ENCODE measurements at places on chromosomes 16 and 17. TPM values are rescaled to one million over a fixed set of nuclear protein-coding genes. Genes with fewer than 3 reads are reported as not detected.

DNA sequence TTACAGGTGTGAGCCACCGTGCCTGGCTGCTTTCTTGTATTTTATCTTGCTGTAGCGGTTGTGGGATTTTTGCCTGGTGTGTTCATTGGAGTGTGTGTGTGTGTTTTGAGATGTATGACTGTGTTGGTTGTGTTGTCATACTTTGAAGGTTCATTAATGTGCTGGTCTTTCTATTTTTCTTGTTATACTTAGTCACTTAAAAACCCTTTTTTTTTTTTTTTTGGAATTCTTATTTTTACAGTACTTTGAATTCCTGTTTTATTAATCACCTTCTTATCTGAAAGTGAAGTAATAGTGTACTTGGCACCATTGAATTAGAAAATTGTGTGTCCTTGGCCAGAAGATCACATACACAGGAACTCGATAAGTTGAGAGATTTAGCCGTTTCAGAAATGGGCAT, 30.2 kb downstream of the TENT4B start:
- peak; percentile 56 for DNase-seq

The MEOX1 gene
- total RNA-seq = not detected

GRCh38 chr16:64627288-64627687, 494.6 kb downstream of the CDH11 start:
- DNase-seq = no peak

DNA sequence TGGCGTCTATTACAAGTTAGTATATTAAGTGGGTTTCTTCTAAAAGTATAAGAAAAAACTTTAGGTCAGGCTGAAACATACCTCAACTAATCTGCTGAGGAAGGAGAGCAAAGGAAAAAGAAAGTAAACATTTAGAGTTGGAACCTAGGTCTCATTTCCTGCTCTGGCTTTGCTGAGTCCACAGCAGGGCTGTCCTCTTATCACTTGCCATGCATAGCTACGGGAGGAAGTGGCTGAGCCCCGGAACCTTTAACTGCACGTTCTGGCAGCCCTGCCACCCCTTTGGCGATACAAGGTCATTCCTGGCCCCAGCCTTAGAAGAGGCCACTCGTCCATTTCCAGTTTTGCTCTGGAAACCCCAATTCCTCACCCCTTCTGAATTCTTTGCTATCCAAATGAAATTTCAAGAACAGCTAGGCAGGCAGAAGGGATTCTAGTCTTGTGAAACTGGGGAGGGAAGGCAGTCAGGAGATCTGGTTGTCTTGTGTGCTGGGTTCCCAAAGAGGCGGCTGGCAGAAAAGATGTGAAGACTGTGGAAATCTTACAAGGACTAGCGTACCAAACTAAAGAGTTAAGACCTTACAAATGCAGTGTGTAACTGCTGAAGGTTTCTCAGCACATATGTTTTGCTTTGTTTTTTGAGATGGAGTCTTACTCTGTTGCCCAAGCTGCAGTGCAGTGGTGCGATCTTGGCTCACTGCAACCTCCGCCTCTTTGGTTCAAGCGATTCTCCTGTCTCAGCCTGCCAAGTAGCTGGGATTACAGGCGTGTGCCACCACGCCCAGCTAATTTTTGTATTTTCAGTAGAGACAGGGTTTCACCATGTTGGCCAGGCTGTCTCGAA, 19.1 kb downstream of the WIPI1 start:
- DNase-seq = no peak

- DNase-seq = peak; percentile 55
Observed at GRCh38 chr17:50541716-50542688, 5.0 kb upstream of the SPATA20 start.

The SHISA9 gene
- not detected for total RNA-seq

DNA sequence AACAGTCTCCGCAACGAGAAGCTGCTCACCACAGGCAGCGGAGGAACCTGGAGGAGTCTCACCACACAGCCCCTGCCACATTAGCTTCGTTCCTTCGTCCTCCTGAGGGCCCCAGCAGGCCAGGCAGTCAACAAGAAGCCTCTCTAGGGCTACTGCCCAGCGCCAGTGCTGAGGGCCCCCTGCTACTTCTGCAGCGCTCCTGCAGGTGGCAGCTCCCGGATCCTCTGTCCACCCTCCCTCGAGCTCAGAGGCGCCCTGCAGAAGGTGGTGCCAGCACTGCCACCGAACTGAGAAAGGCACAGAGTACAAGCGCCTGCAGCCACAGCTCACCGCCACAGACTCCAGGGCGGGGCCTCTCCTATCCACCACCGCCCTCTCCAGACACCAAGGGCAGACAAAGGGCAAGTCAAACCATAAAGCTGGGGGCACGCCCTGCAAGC, 27.3 kb downstream of the KDM8 start:
- DNase-seq = no peak

- no peak for DNase-seq
Observed at GRCh38 chr17:5464717-5465507, 3.9 kb downstream of the DHX33 start.

The HLF gene
- not detected for total RNA-seq

Measured in HFFc6 (cell line).